Motor neuron (in vitro differentiated cells): ENCODE measurements at places on chromosomes 12 and 14. TPM values are rescaled to one million over a fixed set of nuclear protein-coding genes. Genes with fewer than 3 reads are reported as not detected.
A peak's percentile ranks its signal among the peaks of the same experiment; 100 is the strongest.

LHX5 gene
- 0.63 TPM in 1 of 2 replicates, not detected in the other for total RNA-seq

DNA sequence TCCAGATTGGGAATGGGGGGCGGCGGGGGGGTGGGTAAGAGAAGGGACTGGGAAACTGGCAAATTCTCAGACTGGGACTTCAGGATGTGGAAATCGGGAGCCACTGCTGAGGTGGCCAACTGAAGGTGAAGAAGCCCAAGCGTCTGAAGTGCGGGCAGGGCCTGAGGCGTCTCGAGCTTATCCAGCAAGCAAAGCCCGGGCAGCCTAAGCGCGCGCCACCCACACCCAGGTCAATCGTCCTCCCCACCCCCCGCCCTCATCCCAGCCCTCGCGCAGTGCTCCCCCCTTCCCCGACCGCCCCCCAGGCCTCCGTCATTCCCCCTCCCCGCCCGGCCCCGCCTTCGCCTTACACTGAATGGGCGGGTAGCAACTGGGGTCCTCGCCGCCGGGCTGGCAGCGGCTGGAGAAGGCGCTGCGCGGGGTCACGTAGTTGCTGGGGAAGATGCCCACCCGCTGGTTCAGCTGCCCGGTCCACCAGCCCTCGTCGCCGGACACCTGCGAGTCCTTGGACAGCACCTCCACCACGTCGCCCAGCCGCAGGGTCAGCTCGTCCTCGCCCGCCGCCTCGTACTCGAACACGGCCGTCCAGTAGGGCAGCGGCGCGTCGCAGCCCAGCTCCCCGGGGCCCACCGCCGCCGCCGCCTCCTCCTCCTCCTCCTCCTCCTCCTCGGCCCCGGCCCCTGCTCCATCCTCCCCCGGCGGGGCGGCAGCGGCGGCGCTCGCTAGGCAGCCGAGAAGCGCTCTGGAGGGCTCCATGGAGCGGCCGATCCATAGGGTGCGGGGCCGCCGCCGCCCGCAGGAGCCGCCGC, 693 bp downstream of the MAP3K9 start:
- ATAC-seq: peak; percentile 0

TEP1 gene
- total RNA-seq: 4.7 and 5.4 TPM in 2 replicates

KIF21A gene
- total RNA-seq: 7.8 and 7.9 TPM in 2 replicates

CD69 gene
- total RNA-seq: 0.20 TPM in 1 of 2 replicates, not detected in the other
